ENCODE measurements at places on chromosomes 1 and 21.

DNA sequence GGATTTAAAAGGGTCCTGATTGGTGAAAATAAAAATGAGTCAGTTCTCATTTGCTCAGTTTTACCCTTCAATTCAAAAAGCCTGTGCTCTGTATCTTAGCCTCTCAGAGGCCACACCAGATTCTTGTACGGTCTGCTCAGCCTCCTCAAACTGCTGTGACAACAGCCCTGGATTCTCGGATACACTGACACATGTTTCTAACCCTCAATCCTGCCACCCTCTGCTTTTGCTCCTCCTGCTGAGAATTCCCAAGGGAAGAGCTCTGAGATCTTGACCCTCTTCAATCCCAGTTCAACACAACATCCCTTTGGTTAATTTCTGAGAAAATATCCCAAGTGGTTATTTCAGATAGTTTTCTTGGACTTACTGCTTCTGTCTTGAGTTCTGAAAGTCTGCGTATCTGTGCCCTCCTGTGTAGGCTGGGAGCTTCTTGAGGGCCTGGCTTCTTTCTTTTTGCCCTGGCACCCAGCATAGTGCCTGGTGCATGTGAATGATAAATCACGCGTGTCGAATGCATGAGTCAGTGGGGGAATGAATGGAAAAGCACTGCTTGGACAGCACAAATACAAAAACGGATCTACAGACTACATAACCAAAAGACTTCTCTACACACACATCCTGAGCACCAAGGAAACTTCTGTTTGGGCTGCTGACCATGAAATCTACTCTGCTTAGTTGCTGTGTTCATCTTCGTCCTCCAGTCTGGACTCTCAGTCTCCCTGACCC, 24.5 kb downstream of the IRF2BP2 start:
- DNase-seq = no peak

- DNase-seq = no peak
These were observed 94.7 kb upstream of the GADD45A start for GRCh38 chr1:67590329-67590728.

DNA sequence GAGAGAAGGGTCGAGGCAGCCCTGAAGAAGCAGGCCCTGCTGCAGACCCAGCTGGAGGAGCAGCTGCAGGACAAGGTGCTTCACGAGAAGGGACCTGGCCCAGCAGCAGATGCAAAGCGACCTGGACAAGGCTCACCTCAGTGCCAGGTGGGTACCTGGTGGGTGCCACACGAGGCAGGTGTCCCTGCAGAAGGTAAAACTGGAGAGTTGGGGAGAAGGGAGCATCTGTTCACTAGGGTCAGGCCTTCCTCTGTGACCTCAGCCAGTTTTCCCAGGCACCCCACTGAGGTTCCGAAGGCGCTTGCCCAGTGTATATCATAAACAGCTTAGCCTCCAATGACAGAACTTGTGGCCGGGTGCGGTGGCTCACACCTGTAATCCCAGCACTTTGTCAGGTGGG, 5.5 kb upstream of the NBPF3 start:
- DNase-seq = no peak

DNA sequence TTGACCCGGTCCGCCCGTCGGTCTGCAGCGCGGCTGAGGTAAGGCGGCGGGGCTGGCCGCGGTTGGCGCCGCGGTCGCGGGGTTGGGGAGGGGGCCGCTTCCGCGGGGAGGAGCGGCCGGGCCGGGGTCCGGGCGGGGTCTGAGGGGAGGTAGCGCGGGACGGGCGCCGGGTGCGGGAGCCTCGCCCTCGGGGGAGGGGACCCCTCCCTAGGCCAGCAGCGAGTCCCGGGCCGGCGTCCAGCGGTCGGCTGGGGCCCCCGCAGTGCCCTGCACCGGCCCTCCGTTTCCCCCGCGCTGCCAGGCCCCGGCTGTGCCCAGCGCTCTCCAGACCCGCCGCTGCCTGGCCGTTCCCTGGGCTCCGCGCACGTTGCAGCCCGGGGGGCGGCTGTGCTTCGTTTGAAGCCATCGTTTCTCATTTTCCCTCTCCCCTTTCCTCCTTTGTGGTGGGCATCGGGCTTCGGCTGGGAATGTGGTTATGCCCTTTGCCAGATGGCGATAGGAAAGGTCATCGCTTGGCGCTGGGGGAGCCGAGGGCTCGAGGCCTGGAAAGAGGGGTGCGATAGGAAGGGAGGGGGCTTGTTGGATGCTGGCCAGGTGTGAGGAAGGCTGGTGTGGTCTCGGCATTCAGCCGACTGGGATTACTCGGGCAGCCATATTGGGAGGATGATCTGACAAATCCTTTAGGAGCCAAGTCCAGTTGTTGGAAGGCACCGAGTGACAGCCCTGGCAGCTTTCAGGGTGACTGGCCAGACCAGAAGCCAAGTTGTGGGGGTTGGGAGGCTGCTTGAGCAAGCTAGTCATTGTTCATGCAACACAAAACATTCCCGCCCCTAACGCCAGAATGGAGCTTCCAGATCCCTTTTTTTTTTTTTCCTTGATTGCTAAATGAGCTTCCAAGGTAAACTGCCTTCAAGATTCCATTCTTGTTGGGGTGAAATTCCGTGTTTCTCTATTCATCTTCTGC, 753 bp downstream of the KIF1B start:
- no peak for DNase-seq

DNA sequence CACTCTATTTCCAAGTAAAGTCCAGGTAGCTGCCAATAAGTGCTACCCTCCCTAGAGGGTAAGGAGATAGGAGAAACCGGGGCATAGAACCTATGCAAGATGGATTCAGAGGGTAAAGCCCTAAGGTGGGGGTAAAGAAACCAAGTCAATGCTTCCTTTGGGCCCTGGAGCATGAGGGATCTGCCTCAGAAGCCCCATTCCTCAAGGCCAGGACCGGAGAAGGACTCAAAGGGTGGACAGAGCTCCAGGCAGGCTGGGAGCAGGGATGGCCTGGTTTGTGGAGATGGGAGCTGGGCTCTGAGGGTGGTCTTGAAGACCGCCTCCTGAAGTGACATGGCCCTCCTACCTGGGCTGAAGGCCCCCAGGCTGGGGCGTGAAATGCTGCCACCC, 3.9 kb downstream of the EPHA2 start:
- no peak for DNase-seq

DNA sequence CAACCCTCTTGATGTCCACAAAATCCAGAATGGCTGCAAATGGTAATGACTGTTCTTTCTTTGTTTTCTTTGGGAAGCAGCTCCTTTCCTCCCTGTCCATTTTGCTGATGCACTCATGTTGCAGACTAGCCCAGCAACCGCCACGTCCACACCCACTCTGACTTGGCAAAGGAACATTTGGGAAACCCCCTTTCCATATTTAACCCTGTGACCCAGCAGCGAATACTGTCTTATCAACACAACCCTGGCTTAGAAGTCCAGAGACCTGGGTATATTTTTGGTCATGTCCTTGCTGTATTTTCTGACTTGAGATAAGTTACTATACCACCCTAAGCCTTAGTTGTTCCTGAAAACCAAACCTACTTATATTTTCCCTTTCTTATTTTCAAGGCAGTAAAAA, 18.1 kb upstream of the SHE start:
- no peak for DNase-seq

DNA sequence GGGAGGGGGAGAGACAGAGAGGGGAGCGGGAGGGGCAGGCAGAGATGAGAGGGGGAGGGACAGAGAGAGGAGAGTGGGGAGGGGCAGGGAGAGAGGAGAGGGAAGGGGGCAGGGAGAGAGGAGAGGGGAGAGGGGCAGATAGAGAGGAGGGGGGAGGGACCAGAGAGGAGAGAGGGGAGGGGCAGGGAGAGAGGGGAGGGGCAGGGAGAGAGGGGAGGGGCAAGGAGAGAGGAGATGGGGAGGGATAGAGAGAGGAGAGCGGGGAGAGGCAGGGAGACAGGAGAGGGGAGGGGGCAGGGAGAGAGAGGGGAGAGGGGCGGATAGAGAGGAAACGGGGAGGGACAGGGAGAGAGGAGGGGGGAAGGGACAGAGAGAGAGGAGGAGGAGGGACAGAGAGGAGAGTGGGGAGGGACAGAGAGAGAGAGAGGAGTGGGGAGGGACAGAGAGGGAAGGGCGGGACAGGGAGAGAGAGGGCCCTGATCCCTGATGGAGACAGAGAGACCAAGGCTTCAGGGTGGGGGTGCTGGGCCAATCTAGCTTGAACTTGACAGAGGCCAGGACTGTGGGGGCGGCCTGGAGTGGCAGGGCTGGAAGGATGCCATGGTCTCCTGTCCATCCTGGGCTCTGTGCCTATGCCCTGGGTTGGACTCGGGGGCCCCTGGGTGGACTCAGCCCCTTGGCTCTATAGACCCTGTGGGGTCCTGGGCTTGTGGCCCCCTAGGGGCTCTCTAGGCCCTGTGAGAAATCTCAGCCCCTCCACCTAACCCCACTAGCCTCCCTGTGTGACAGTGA, 43.6 kb downstream of the DMRTB1 start:
- DNase-seq = no peak

DNA sequence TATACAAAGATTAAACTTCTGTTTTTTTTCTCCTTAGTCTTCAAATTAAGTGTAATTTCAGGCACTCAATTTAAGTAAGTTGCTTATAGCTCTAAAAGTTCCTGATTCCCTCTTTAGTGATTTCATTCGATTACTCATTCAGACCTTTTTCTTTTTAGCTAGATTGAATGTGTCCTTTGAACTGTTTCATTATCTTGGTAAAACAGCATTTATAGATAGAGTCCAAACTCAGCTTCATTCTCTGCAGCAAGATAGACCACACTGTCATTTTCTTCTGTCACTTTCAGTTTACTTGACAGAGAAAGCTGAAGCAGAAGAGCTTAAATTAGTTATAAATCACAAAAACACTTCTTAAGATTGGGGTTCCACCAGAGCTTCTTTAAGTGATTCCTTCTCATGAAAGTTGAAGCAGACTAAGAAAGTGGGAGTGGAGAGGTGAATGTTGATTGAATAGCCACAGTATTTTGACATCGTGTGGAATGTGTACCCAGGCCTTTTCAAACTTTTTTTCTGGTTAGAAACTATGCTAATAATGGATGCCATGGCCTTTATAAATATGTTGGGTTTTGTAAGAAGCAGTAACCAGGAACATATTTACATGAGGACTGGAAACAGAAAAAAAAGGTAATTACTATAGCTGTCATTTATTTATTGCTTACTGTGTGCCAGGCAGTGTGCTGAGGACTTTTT, 52.2 kb downstream of the ZBTB40 start:
- DNase-seq = no peak

GRCh38 chr1:67372898-67373297, 57.3 kb downstream of the SERBP1 start:
- DNase-seq = no peak

GRCh38 chr1:13967707-13968106, 267.7 kb downstream of the PRDM2 start:
- DNase-seq = no peak

DNA sequence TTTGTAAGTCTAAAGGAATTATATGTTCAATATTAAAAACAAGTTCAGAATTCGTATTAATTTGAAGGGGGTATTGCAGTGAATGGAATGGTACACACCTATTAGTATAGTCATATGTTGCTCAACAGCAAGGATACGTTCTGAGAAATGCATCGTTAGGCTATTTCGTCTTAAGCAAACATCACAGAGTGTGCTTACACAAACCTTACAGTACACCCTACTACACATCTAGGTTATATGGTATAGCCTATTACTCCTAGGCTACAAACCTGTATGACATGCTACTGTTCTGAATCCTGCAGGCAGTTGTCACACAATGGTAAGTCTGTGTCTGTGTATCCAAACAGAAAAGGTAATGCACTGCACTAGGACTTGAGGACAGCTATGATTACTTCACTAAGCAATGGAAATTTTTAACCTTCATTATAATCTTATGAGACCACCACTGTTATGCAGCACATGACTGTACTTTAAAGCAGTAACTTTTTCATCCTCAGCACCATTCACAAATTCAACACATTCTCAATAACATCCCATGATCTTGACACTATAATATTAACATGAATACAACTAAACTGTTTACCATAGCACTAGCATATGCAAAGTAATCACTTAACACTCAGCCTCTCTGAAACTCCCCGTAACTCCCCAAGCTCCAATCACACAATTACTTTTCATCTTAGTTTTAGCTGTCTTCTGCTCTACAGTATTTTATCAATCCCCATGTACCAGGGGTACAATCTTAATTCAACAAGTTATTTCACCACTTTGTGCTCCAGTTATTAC, 14.4 kb upstream of the PSMG1 start:
- no peak for DNase-seq

DNA sequence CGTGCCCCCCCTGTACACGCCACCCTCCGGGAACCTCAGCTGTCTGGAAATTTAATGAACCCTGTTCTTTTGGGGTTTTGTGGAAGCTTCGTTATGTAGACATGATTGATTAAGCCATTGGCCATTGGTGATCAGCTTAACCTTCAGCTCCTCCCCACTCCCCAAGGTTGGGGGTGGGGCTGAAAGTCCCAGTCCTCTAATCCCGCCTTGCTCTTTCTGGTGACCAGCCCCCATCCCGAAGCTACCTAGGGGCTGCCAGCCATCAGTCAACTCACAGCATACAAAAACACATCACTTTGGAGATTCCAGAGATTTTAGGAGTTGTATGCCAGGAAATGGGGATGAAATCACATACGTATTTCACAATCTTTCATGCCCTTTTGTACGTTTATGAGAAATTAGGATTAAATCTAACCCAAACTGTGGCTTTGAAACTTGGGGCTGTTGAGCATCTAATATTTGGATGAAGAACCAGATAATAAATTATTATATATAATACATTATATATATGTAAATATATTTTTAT, 52.3 kb downstream of the BACE2 start:
- no peak for DNase-seq

DNA sequence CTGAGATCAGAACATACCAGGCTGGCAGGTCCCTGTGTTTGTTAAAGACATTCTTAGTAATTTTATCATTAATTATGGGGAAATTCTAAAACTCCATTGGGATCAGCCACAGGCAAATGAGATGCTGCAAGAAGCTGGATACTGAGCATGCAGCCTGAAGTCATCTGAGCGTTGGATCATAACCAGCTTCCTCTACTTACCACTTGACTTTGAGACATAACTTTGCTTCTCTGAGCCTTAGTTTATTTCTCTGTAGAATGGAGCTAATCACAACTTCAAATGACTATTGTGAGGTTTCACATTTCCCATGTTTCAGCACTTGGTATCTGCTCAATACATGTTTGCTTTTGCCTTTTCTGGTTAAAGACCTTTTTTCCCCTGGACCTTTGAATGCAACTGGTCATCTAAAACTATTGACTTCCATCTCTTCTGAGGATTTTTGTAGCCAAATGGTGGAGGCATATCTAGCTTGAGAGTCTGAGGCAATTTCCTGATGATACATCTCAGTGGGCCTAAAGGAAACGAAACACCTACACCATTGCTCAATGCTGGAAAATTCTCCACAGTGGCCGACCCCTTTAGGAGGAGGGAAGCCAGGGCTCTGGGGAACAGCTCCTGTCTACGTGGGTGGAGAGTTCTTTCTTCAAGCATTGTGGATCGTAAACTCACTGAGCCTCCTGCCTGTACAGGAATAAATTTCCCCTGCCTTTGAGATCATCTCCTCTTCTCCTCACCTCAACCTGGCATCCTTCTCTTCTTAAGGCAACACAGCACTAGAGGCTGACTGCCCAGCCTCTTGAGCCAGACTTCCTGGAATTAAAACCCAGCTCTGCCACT, 109.1 kb upstream of the HOOK1 start:
- DNase-seq = no peak

DNA sequence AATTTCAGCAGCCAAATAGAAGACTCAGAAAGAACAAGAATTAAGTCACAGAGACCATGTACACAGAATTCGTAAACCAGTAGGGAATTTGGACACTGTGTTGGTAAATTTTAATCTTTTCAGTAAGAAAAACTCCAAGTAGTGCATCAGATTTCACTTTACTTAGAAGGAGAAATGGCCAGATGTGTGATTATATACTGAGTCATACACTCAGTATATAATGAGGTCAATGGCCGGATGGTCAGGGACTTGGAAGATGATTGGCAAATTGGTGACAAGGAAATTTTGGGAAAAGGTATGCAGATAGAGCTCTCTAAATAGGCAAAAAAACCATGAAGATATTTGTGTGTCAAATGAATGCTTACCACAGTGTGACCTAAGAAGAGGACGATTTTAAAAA, 399.8 kb upstream of the LRRC7 start:
- DNase-seq = no peak
